A549 treated with CpdA at 1 μM for 4 hours (cell line): ENCODE measurements at places on chromosomes 3 and 15. TPM values are rescaled to one million over a fixed set of nuclear protein-coding genes. Genes with fewer than 3 reads are reported as not detected.

Gene GOLGA8N
- 0.96 to 1.4 TPM (median 1.2 TPM) in 5 replicates for total RNA-seq

Gene CLDN16
- 0.02 to 0.15 TPM (median 0.06 TPM) in 3 of 5 replicates, not detected in the others for total RNA-seq

Gene ARHGAP31
- total RNA-seq: 0.96 to 1.6 TPM (median 1.3 TPM) in 5 replicates

Gene DPPA2
- not detected in 5 replicates for total RNA-seq

Gene TAGLN3
- not detected in 5 replicates for total RNA-seq

Gene TRIM42
- total RNA-seq: not detected in 5 replicates

Gene DUT
- 84.9 to 112 TPM (median 110 TPM) in 5 replicates for total RNA-seq

Gene TMEM212
- total RNA-seq: not detected in 5 replicates

Gene UCN2
- 8.5 to 11.8 TPM (median 10.2 TPM) in 5 replicates for total RNA-seq

Gene CP
- 3.4 to 8.3 TPM (median 5.9 TPM) in 5 replicates for total RNA-seq
